Bronchial epithelial cell (primary cell): ENCODE measurements at places on chromosomes 1 and 21. TPM values are rescaled to one million over a fixed set of nuclear protein-coding genes. Genes with fewer than 3 reads are reported as not detected.
A peak's percentile ranks its signal among the peaks of the same experiment; 100 is the strongest.

DNA sequence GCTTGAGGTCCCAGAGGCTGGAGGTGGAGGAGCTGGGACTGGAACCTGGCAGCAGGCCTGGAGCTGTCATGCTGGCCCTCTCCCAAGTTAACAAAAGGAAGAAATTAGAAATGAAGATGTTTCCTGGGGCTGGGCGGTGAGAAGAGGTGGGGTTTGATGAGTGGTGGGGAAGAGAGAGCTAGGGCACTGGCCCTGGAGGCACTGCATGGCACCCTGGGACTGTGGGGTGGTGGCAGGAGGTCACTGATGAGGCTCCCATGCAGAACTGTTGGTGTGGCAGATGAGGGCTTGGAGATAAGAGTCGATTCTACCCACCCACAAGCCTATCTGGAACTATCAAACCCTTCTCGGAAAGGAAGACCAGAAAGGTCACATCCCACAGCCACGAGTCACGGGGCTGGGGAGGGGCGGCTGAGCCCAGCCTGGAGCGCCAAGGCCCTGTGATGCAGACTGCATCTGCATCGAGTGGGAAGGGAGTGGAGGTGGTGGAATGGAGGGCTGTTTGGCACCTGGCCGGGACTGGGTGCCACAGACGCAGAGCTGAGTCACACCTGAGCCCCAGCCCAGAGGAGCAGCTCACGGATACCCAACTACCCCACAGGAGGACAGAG is 29.4 kb downstream of the MRPL37 start:
- peak; percentile 40 for DNase-seq

DNA sequence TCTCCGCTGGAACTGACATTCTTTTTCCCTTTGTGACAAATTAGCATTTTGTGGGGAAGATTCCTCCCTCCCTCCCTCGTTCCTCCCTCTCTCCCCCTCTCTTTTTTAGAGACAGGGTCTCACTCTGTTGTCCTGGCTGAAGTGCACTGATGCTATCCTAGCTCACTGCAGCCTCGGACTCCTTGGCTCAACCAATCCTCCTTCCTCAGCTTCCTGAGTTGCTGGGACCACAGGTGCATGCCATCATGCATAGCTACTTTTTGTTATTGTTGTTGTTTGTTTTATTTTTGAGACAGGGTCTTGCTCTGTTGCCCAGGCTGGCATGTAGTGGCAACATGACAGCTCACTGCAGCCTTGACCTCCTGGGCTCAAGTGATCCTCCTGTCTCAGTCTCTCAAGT is 6.8 kb upstream of the SKI start:
- no peak for DNase-seq

- DNase-seq = no peak
Measured at GRCh38 chr21:27528697-27529096, 561.8 kb upstream of the ADAMTS5 start.

Gene AKR7A3
- total RNA-seq = 0.26 TPM in 2 replicates

Gene CXADR
- total RNA-seq = 27.9 and 43.5 TPM in 2 replicates
